ENCODE measurements at places on chromosomes 7 and 10. TPM values are rescaled to one million over a fixed set of nuclear protein-coding genes. Genes with fewer than 3 reads are reported as not detected.
A peak's percentile ranks its signal among the peaks of the same experiment; 100 is the strongest.

DNA sequence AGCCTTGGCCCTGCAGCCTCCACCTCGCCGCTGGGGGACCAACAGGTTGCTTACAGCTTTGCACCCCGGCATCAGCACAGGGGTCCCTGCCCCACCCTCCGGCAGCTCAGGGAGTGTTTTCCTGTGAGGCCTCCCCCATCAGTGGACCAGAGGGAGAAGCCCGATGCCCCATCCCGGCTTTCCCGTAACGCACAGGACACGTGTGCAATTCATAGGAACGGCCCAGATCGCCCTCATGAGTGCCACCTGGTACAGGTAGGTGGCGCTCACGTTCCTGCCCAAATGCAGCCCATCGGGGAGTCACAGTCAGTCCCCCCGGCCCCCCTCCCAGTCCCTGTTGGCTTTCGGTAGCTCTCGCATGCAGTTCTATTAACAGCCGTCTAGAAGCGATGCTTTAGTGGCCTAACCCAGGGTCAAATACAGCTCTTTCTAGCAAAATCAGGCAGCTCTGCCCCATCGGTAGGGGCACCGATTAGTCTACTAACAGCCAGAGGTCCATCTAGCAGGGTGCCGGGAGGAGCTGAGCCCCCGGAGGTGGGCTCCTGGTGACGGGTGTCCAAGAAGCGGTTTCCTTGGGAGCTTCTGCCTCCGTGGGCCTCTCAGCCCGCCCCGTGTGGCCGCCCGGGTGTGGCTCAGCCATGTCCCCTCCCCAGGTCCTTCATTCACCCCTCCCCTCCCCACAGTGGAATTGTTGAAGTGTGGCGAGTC, 48.4 kb upstream of the GTF2IRD1 start:
- no peak for DNase-seq

DNA sequence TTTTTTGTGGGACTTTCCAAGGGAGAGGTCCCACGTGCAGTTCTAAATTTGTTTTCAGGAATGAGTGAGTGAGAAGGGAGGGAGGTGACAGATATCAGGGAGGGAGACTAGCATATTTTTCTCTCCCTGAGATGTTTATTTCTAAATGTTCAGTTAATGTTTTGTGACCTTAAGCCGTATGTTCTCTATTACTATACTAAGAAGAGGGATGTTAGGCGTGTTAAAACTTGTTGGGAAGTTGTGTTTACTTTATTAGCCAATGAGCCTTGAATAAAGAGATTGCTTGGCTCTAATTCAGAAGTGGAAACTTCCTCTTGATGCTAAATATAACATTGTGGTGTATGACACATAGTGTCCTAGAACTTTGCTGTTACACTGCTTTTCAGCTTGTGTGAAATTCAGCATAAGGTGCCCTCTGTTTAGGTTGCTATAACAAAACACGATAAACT, 37.3 kb downstream of the DNAH11 start:
- peak; percentile 68 for DNase-seq

GRCh38 chr10:96949039-96949683, 117.1 kb downstream of the LCOR start:
- DNase-seq: no peak

GRCh38 chr7:155741805-155742204, 70.5 kb downstream of the SHH start:
- DNase-seq: no peak

DNA sequence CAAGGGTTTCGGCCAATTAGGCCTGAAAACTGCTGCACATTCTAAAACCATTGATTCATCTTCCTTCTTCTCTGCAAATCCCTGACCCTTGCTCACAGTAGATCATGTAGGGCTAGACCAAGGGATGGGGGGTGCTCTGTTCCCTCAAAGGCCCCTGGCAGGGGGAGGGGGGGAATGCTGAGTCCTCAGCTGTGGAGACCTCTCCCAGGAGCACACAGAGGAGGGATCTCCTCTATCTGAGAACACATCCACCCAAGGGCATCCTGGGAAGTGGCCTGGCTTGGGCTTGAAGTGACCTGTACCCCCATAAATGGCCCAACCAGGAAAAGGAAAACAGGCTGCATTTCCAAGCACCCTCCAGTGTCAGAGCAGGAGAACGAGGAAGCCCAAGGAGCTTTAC, 1.0 kb upstream of the CDHR1 start:
- DNase-seq: no peak

DNA sequence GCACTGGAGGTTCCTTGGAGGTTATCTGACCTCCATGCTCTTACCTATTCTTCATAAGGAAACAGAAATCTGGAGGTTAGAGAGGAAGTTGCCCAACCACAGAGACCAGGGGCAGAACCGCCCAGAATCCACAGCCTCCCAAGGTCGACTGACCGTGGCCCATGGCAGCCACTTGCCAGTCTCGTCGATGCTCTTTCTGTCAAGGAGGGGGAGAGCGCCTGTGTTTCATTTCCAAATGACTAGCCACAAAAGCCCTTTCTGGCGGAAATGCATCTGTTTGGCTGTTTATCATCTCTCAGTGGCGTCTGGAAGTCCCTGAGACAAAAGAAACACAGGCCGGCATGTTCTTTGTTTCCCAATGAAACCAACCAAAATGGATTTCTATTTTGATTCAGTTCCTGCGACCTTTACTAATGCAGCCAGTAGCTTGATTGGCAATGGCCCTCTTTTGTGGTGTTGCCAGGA, 2.9 kb downstream of the RAMP3 start:
- no peak for DNase-seq

DNA sequence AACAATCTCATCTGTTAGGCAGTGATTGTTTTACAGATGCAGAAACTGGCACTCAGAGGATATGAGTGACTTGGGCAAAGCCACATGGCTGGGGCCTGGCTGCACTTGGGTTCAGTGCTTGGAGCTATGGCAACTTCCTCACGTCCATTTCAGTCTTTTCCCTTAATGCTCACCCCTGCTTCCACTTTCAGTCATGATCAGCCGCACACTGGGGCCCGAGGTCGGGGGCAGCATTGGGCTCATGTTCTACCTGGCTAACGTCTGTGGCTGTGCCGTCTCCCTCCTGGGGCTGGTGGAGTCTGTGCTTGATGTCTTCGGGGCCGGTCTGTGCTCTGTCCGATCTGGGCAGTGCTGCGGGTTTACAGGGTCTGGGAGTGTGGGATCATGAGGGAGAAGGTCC, 3.0 kb downstream of the SLC12A9 start:
- DNase-seq: no peak

GRCh38 chr10:66538908-66539307, 386.9 kb upstream of the LRRTM3 start:
- DNase-seq: no peak

DNA sequence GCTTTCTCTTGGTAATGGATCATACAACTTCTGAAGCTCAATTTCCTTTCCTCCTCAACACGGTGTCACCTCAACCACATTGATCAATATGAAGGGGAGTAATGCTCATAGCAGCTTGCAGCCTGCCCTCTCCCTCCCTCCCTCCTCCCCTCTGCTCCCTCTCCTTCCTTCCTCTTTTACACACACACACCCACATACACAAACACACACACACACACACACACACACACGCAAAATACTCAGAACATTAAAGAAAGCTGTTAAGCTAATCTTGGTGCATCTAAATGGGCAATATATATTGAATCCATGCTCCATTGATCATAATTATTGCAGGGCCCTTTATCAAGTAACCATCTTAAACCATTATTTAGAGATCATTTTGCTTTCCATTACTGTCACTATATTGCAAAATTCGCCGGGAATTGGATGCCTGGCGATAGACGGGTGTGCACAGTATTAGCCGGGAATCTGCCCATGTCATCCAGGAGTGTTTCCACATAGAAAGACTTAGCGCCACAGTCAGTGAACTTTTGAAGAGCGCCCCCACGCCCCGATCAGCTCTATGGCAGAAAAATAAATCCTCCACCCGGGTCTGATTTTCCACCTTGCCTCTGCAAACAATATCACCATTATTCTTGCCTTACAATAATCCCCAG, 122.0 kb downstream of the PRLHR start:
- no peak for DNase-seq

DNA sequence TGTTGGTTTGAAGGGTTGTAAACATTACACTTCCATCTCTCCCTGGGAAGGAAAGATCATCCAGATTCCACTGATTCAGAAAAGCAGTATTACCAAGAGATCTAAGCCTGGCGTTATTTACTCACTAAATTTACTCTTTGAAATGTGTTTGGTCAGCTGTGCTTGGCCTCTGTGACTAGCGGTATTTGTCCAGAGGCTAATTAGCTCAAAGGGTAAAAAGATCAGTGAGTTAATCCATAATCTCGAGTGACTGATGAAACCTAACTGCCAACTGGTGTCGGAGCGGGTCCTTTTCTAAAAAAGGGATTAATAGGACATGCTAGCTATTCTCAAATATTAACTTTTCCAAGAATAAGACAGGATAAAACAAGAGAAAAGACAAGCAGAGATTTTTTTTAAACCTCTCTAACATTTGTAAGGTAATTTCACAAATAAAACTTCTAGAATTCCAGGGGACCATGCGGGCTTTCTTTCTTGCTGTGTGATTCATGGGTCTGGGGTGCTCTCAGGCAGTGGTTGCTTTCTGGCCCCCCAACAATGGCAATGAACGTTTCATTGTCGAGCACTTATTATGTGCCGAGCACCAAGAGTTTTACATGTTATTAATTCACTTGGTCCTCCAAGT, 247.3 kb upstream of the AOAH start:
- no peak for DNase-seq

DNA sequence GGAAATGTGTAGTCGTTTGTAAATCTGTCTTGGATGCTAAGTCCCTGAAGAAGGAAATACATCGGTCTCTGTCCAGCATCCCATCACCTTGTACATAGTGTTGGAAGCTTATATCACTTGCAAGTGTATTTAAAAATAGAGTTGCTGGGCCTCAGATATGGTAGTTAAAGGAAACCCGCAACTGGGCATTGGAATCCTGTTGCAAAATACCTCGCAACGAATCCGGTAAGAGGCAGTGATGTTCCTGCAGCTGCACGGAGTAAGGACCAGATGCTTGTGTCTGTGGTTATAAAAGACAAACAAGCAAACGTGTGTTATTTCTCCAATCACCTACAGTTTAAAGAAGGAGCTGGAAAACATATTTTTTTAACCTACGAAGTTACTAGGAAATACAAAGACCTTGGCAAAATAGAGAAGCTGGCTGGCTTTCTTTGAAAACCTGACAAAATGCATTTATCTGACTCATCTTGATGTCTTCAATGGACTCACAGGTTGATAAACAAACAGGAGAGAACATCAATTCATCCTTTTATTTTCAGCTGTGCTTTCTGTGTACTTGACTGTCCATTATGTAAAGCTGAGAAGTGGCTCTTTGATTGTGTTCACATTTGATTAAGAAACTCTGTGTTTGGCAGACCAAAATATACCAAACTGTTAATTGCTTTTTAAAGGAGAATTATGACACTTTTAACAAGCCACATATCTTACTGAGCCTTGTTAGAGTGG, 326.4 kb downstream of the SFMBT2 start:
- peak; percentile 81 for DNase-seq

GRCh38 chr10:121436630-121437341, 161.5 kb downstream of the FGFR2 start:
- no peak for DNase-seq

- no peak for DNase-seq
These were observed 104.5 kb downstream of the CCSER2 start for GRCh38 chr10:84432891-84433290.

GRCh38 chr7:53699215-53699837, 663.9 kb downstream of the POM121L12 start:
- DNase-seq: no peak

DNA sequence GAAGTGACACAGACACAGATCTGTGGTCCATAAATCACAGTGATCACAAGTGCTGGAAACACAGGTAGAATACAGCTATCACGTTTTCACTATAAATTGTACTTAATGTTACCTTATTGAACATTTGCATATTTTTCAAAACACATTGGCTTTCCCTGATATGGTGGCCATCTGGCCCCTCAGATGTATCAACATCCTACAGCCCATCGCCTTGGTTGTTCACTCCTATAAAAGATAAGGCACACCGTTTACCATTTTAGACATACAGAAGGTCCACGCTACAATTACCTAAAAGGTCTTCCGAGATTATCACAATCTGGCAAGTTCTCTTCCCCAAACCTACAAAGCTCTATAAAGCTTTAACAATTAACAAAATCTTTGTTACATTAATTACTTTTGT, 91.4 kb downstream of the SRPK2 start:
- no peak for DNase-seq

DNA sequence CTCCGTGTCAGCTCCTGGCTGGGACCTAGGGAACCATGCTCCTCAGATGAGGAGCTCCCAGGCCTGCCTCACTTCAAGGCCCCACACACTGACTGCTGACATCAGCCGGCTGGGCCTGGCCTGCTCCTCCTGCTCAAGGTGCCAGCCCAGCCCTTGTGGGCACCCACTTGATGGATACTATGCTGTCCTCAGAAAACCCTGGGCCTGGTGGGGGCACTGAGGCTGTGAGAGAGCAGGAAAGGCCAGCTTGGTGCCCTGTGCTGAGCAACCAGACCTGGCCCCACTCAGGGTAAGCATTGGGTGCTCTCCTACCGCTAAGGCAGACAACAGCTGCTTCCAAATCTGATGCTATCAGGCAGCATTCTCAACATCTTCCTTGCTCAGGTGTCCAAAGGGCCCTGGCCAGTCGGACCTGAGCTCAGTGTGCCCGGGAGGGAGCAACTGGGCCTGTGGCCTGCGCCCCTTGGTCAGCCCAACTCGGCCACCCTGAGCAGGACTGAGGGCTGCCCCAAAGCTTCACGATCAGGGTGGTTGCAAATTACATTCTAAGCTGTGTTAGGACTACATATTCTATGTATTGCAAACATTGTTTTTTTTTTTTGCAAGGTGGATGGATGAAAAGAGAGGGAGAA, 21.9 kb upstream of the ANTXRL start:
- DNase-seq: no peak

GRCh38 chr10:100740476-100741377, 4.7 kb upstream of the PAX2 start:
- DNase-seq: no peak

- peak; percentile 77 for DNase-seq
These were observed 25.8 kb downstream of the TES start for GRCh38 chr7:116236020-116236630.

- DNase-seq: no peak
These were observed 96.3 kb downstream of the RNF216 start for GRCh38 chr7:5685205-5685604.

MYH16 gene
- total RNA-seq: not detected

IKZF1 gene
- not detected for total RNA-seq

CWF19L1 gene
- 21.3 TPM for total RNA-seq

LRRTM3 gene
- total RNA-seq: not detected

NUPR2 gene
- total RNA-seq: not detected

SPAM1 gene
- not detected for total RNA-seq

OR2A5 gene
- total RNA-seq: not detected

All from fibroblast of lung (primary cell).